B cell (primary cell): ENCODE measurements at places on chromosomes 12 and 14. TPM values are rescaled to one million over a fixed set of nuclear protein-coding genes. Genes with fewer than 3 reads are reported as not detected.

DNA sequence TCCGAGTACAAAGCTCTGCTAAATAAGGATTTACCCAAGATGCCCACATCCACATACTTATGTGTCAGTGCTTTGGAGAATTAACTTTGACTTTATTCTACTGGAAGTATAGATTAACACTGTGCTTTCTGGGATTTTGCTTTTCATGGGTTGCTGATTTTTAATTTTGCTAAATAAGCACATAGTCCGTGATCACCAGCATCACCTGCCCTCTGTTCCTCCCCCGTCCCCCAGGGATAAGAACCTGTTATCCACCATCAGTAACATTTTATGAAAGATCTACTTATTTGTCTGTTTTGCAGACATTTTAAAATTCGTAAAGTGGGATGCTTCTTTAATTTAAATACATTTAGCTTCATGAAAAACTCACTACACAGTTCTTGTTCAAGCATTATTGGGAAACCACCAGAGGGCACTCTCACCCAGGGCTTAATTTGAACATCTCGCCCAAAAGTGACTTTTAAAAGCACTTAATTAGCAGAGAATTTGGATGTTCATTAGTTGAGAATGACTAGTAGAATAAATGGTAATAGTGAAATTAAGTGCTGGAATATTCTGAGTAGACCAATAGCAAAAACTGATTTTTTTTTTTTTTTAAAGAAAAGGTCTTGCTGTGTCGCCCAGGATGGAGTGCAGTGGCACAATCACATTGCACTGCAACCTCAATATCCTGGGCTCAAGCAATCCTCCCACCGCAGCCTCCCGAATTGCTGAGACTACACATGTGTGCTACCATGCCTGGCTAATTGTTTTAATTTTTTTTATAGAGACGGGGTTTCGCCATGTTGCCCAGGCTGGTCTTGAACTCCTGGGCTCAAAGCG is 35.7 kb downstream of the MRPL42 start:
- peak; percentile 67 for DNase-seq

- no peak for DNase-seq
Observed at GRCh38 chr12:126856958-126857357, 1410.0 kb upstream of the TMEM132C start.

- no peak for DNase-seq
Observed at GRCh38 chr14:103096387-103096786, 1.9 kb downstream of the EXOC3L4 start.

GRCh38 chr14:91827746-91828145 is 39.6 kb downstream of the TC2N start:
- no peak for DNase-seq

DNA sequence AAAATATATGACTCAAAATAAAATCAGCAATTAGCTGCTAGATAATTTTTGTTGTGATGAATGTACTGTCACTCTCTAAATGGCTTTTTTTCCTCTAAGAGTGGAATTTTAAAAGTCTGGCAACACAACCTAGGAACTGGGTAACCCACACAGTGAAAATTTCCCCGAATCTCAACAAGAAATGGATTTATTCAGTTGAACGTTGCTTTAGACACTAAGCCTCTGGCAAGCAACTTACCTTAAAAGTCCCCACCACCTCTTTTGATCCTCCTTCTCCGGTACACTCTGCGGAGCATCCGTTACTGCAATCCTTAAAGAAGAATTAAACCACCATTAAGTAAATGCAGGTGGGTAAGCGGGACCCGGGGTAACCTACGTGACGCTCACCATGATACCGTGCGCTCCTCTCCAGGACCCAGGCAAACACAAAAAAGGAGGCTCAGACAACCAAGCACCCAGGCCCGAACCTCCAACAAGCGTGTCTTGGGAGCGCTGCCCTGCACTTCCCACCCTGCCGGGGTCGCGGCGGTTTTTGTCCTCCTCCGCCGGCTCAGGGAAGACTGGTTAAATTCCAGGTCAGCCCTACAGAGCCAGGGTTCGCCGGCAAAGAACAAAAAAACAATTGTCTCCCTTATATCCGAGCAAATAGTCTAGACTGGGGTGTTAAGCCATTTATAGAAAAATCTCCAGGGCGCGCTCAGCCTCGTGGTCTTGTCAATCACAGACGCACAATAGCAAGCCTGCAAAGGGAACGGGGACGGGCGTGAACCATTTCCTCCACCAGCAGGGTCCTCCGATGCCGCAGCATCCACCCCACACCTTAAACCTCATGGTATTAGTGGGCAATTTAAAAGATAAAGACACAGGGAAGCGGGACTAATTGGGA is 47.1 kb downstream of the BCAT1 start:
- peak; percentile 19 for DNase-seq

GRCh38 chr12:101799774-101800173 is 31.0 kb downstream of the GNPTAB start:
- DNase-seq = no peak

DNA sequence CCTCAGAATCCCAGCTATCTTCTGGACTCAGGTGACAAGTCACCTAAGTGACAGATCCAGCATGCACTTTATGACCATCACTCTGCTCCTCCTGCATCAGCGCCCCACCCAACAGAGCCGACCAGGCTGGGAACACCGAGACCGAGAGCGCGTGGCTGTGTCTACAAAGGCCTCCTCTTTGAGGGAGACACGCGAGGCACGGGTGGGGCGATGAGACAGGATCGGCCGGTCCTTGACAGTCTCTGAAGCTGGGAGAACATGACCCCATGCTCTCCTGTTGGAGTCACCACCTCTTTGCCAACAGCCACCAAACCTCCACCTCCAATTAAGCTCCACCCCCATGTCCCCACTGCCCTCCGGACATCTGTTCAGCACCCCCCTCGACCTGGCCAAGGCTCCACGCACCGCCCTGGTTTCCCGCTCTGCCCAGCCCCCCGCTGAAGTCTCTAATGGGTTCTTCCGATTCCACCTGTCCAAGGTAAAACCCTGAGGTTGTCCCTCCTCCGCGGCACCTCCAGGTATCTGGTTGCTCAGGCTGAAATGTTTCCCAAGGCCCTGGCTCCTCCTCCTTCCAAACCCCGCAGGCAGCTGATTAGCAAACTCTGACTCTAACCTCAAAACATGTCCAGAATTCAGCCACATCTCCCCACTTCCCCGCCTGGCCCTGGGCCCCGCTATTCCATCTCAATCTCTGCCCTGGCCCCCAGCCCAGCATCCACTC is 31.5 kb downstream of the HSP90AA1 start:
- DNase-seq = no peak

Gene MAP1LC3B2
- total RNA-seq = 1.0 TPM in 1 of 2 replicates, not detected in the other

Gene ITGB7
- 190 and 199 TPM in 2 replicates for total RNA-seq

Gene OTX2
- not detected in 2 replicates for total RNA-seq

Gene ITPK1
- 42.1 and 46.9 TPM in 2 replicates for total RNA-seq
